ENCODE measurements at places on chromosomes 6 and 20. TPM values are rescaled to one million over a fixed set of nuclear protein-coding genes. Genes with fewer than 3 reads are reported as not detected.

Gene LPA
- total RNA-seq: not detected

Gene SNAI1
- 23.8 TPM for total RNA-seq

Gene BMP7
- total RNA-seq: 0.79 TPM

GRCh38 chr20:41854765-41855164, 236.6 kb upstream of the CHD6 start:
- no peak for DNase-seq

DNA sequence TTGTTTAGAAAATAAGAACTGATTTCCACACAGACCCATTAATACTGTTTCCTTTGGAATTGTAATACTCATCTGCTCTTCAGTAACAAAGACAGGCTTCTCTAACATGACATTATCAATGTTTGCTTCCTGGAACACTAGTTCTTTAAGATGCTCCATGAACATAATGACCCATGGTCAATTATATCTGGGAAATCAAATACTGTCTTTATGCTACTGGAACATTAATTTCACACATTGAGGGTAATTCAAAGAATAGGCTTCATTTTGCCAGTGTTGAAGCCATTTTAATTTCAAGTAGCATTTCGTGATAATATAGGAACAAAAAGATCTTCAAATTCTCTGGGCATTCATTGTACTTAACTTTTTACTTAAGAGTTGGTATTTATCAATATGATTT, 80.9 kb downstream of the OPN5 start:
- DNase-seq: no peak

GRCh38 chr6:24205020-24205492, 79.0 kb downstream of the NRSN1 start:
- DNase-seq: no peak

DNA sequence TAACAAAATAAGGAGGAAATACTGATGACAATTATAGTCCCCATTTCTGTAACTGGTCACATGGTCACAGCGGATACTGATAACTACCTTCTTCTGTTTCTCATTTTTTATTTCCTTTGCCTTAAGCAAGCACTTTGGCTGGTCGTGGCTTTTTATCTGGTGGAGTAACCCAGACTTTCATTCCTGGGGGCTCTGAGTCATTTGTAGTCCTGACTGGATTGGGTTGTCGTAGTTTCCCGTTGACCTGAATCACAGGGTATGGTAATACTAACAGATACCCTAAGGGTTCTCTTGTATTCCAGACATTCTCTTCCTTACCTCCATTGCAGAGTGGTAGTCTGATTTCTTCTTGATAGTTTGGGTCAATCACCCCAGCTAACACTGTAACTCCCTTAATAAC, 500.3 kb upstream of the ADGRB3 start:
- DNase-seq: no peak

DNA sequence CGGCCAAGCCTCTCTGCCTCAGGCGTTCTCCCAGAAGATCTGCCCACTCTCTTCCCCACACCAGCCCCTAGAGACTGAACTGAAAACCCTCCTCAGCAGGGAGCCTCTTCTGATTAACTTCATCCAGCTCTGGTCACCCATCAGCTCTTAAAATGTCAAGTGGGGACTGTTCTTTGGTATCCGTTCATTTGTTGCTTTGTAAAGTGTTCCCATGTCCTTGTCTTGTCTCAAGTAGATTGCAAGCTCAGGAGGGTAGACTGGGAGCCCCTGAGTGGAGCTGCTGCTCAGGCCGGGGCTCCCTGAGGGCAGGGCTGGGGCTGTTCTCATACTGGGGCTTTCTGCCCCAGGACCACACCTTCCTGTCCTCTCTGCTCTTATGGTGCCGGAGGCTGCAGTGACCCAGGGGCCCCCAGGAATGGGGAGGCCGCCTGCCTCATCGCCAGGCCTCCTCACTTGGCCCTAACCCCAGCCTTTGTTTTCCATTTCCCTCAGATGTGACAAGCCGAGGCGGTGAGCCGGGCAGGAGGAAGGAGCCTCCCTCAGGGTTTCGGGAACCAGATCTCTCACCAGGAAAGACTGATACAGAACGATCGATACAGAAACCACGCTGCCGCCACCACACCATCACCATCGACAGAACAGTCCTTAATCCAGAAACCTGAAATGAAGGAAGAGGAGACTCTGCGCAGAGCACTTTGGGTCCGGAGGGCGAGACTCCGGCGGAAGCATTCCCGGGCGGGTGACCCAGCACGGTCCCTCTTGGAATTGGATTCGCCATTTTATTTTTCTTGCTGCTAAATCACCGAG, 14.2 kb downstream of the VEGFA start:
- DNase-seq: no peak

- DNase-seq: no peak
Observed at GRCh38 chr6:50272611-50273010, 222.9 kb upstream of the DEFB112 start.

- DNase-seq: no peak
Observed at GRCh38 chr20:22914291-22914690, 120.8 kb upstream of the SSTR4 start.

DNA sequence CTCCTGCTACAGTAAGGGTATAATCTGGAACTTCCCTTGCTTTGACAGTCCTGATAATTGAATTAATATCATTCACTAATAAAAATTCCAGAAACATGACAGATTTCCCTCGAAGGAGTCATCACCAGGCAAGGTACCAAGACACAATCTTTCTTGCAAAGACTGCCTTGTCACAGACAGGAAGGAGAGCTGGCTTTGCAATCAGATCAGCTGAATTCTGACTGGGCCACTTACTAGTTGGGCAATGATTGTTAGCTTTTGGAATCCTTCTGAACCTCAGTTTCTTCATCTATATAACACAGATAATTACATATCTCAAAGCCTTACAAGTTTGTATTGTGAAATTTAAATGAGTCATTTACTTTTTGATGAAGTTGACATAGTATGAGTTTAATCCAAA, 344.2 kb downstream of the RFPL4B start:
- no peak for DNase-seq

GRCh38 chr6:41518118-41518517, 28.1 kb upstream of the FOXP4 start:
- no peak for DNase-seq

Measured in omental fat pad (tissue), 4 donors.